ENCODE measurements at places on chromosomes 13 and 19.

DNA sequence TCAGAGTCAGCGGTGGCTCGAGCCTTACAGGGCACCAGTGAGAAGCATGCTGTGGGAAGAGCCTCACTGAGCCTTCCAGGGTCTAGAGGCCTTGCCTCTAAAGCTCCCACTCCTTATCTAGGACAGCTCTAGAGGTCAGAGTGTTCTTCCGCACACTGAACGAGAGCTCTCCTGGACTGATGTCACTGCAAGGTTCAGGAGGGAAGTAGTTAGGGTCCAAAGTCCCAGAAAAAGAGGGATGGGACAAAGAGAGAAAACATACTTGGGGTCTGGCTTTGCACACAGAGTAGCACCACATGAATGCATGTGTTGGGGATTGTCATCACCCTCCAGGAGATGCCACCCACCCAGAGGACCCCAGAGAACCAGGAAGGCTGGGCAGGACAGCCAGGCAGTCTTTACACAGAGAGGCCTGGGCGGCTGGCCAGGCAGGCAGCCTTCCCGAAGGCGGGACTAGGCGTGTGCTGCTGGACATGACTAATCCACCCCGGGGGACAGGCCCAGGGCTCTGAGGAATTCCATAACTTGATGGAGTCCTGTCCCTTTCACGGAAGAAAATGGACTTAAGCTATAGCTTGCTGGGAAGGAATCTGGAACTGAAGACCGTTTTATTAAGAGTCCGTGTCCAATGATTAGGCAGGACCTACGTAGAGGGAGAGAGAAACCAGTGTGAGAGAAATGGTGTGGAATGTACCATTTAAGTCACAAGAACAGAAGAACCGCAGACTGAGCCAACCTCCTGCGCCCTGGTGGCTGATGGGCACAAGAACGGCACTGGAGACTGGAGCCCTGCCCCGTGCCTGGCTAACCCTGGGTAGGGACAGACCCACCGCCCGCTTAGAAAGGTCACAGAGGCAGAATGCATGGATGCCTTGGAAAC, 16.6 kb upstream of the EPHX3 start:
- DNase-seq, result no peak

- DNase-seq, result no peak
Observed at GRCh38 chr13:81012031-81012430, 671.1 kb upstream of the SPRY2 start.

DNA sequence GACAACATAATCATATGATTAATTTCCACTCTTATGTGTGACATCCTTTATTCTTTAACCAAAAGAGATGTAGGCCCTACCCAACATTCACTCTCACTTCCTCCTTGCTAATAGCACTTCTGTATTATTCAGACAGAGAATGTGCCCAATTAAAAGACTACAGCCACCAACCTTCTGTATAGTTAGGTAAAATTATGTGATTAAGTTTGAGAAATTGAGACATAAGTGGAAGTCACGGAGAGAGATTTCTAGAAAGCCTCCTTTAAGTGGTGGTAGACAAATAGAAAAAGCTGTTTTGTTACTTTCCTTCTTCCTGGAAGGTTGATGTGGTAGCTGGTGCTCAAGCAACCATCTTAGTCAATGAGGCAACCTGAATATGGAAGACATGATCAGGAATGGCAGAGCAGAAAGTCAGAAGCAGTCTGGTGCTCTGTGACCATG, 14.8 kb downstream of the EPSTI1 start:
- DNase-seq, result no peak

GRCh38 chr19:1222394-1222793, 15.4 kb downstream of the CBARP start:
- DNase-seq, result no peak

GRCh38 chr13:45700971-45701900, 884 bp upstream of the CBY2 start:
- no peak for DNase-seq

- DNase-seq, result no peak
Observed at GRCh38 chr19:34666958-34667265, 10.0 kb downstream of the SCGB2B2 start.

DNA sequence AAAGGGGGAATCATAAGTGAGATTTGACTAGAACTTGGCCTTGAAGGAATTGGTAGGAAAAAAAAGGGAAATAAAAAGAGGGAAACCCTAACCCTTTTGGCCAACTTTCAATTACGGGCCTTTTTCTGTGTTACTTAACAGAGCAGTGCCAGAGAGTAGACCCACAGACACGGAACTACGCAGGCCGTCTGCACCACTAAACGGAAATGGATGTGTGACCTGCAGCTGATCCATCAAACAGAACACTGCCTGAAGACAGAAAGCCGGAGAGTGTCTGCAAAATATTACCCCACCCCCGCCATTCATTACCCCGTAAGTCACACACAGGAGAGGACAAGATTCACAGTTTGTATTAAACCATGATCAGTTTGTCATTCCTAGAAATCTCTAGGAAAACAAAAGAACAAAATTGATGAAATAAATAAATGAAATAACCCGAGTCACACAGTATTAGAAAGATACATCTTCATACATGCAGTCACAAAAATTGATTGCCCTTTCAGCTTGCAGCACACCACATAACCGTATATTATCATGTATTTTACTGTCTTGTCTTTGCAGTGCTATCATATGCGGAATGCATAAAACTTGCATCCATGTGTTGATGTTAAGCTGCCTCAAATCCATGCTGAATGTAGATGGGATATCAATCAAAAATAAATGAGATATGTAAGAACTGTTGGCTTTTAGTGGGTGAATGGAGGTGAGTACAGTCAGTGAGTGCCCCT, 424.7 kb downstream of the IRS2 start:
- DNase-seq, result no peak

GRCh38 chr13:40784540-40784939, 4.9 kb upstream of the SLC25A15 start:
- DNase-seq, result no peak

DNA sequence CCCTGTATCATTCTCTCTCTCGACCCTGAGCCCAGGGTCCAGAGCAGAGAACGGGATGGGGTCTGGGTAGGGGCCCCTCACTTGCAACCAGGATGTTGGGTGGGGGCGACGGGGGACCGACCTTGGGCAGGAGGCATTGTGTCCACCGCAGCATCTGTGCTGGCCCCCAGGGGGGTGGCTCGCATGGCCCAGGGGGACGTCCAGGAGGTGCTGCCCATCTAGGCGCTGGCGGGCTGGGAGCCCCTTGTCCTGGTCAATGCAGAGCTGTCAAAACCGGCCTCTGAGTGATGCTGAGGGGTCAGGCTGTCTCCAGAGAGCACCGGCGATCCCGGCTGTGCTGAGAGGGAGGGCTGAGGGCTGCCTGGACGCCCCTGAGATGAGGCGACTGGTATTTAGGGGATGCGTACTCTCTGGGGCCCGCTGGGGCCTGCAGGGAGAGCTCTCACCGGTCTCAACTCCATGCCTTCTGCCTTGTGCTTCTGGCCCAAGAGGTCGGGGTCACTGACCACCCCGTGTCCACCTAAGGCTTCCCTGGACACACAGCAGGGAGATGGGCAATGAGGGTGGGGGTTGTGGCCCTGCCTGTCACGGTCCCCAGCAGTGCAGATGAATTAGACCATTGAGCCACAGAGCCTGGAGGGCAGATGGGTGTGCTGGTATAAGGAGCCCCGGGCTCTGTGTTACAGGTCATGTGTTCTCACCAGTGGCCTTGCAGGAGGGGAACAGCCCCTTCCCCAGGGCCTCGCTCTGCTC, 8.6 kb downstream of the RPS9 start:
- DNase-seq, result no peak

DNA sequence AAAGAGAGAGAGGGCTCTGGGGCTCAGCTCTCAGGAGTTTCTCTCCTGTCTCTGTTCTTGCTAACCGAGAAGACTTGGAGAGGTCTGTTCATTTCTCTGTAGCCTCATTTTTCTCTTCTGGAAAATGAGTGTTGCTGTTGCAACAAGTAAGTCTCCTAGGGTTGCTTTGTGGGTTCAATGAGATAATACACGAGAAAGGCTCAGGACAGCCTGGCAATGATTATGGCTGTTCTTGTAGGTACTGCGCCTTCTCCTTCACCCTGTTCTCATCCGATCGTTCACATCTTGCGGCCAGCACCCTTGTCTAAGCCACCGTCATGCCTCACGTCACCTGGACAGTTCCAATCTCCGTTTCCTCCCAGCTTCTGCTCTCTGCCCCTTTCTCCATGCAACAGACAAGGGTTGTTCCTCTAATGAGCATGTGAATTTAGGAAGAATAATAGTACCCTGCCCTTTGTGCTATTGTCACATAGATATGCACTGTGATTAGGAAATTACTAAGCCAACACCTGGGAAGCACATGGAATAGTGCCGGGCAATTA, 4.2 kb downstream of the C5AR1 start:
- no peak for DNase-seq

All from chondrocyte (in vitro differentiated cells).